ENCODE measurements at places on chromosomes 2 and 18.

DNA sequence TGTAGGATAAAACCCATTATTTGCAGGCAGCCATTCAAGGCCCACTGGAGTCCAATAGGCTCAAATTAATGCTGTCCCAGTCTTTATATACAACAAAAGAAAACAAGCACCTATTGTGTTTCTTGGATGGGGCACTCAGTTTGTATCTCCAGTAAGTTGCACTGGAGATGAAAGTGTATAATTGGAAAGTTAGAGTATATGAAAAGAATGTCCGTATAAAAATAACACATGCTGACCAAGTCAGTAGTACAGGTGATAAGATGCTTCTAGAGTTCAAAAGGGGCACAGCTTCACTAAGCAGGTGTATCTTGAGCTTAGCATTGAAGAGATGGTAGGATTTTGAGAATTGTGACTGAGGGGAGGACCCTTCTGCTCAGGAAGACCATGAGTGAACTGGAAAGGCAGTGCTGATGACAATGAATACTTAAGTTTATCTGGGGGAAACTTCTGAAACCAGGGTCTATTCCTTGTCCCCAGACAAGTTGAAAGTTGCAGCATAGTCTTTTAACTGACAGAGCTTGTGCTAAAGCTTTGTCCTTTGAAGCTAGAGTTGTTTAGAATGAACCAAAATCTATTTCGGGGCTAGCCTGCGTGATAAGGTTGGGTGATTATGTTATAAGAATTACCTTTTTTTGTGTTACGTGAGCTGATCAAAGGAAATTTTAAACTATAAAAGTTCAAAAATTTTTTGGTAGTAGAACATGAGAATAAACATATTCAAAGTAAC, 15.2 kb downstream of the LCLAT1 start:
- no peak for DNase-seq

GRCh38 chr18:49628881-49629795, 67.3 kb downstream of the LIPG start:
- no peak for DNase-seq

- no peak for DNase-seq
Measured at GRCh38 chr2:170152421-170152820, 25.5 kb upstream of the MYO3B start.

DNA sequence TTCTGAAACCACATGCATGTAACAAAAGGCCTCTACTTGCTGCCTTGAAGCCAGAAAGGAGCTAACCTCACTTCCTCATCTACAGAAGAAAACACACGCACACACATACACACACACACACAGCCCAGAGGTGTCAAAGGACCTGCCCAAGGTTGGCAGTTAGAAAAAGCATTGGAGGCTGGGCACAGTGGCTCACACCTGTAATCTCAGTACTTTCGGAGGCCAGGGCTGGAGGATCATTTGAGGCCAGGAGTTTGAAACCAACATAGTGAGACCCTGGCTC, 125.9 kb upstream of the RNF152 start:
- no peak for DNase-seq

GRCh38 chr2:217799563-217800432, 203.0 kb downstream of the TNS1 start:
- no peak for DNase-seq

- DNase-seq = no peak
Measured at GRCh38 chr2:205524656-205525055, 157.6 kb upstream of the NRP2 start.

All from stimulated activated CD8-positive, alpha-beta memory T cell treated with anti-CD3 and anti-CD28 coated beads, Interleukin-12 subunit alpha, Interleukin-12 subunit beta, amount 100 ng/mL, for 4 hours (primary cell).